ENCODE measurements at places on chromosomes 6 and 20.

GRCh38 chr20:23179766-23180403 lies 93.8 kb upstream of the CD93 start:
- DNase-seq: no peak

- DNase-seq: peak; percentile 83
These were observed 87.2 kb downstream of the FKBP5 start for GRCh38 chr6:35601331-35602132.

DNA sequence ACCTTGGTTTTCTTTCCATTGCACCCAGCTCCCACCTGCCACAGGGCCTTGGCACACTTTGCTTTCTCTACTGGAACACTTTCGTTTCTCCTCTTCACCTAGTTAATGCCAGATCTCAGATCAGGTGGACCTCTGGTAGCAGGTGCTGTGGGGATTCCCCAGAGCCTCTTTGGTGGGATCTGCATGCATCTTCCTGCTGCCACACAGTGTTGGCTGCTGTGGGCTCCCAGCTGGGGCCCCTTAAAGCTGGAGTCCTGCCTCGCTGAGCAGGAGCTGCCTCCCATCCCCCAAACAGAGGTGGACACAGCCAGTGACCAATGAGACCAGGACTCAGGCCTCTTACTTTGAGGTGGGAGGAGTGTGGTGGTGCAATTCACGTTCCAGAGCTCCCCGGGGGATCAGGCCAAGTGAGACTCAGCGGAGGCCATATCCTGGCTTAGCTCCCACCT lies 28.4 kb downstream of the CEBPB start:
- no peak for DNase-seq

- DNase-seq: peak; percentile 11
These were observed 12.3 kb downstream of the MAP3K7 start for GRCh38 chr6:90574610-90575009.
